ENCODE measurements at places on chromosomes 5 and 9. TPM values are rescaled to one million over a fixed set of nuclear protein-coding genes. Genes with fewer than 3 reads are reported as not detected.

The PCDHB16 gene
- total RNA-seq, result not detected

- no peak for DNase-seq
These were observed 31.4 kb upstream of the SARDH start for GRCh38 chr9:133769511-133770075.

- no peak for DNase-seq
These were observed 300.5 kb downstream of the SLCO4C1 start for GRCh38 chr5:101995585-101995984.

DNA sequence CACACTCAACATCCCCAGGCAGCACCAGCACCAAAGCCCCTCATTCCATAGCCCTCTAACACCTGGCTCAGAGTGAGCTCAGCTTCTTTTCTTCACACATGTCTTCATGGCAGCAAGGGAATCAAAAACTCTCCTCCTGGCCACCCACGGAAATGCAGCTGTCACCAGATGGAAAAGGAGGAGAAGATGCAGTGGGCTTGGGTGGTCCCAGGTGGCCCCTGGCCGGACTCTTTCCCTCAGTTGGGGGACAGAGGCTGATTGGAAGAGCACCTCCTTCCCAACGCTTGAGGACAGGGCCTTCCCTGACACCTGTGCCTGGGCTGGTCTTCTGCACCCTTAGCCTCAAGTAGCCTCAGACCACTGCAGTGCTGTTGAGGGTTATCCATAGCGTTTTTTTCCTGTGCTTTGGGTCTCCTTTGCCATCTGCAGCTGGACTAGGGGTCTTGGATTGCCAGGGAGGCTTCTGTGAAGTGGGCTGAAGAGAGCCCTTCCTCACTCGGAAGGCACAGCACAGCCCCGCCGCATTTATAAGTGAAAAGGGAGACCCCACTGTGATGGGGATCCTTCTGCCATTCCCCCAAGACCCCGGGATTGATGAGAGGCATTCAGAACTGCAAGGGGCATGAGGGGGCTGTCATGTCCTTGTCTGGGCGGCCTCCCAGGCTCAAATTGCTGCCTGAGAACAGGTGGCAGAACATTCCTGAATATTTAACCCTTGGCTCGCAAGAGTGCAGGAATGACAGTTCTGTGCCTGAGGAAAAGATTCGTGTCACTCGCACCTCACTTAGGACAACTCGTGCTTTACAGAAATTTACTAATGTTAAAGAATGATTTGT, 200.0 kb downstream of the AUH start:
- DNase-seq, result no peak

DNA sequence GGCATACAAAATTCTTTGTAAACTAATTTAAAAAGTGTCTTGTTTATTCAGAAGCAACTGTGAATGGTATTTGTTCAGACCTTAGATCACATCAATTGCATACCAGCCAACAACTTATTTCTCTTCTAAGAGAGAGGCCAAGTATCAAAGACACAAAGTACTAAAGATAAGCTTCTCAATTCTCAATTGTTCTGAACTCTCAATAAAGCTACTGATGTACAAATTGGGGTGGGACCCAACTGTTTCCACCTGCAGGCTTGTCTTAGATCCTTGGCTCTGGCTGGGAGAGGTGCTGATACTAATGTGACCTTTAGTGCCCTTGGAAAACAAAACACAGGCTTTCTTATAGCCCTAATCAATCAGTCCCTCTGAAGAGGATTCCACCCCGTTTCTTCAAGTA, 22.1 kb downstream of the XRCC4 start:
- DNase-seq, result no peak
